ENCODE measurements at places on chromosomes 2 and 18.

DNA sequence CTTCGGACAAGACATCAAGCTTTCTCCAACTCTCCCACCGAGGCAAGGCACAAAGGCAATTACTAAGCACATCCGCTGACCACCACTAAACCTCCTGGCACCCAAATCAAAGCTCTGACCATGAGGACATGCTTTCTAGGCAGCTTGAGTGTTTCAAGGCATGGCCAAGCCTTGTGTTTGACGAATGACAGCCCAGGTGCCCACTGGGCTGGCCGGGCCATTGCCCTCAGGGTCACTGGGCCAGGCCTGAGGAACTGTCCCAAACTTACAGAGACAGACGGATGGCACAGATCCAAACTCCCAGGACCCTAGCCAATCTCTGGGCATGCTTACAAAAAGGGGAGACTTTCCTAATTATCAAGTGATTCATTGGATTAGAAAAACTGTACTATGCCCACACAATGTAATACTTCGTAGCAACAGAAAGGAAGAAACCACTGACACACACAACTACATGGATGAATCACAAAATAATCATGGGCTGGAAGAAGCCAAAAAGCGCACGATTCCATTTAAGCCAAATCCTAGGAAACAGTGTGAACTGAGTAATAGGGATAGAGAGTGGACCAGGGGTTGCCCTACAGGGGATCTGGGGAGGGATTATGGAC, 20.2 kb downstream of the CRACDL start:
- no peak for DNase-seq

DNA sequence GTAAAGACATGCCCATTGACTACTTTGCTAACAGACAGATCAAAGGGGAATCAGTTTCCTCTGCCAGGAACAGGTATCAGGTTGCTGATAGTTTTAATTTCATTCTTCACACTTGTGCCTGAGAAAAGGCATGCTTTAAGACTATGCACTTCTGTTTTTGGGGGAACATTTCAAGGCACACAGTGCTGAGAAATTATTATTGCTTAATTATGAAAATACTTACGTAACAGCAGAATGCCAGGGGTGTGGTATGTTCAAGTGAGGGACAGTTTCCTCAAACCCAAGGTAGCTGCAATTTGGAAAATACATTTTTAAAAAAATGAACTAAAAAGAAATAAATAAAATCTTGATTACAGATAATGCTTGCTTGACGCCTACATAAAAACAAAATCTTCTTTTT, 1746.1 kb upstream of the PIK3C3 start:
- DNase-seq = no peak

- DNase-seq = no peak
Observed at GRCh38 chr2:96097441-96097840, 18.9 kb downstream of the ADRA2B start.

GRCh38 chr18:12318334-12318697, 10.3 kb downstream of the TUBB6 start:
- no peak for DNase-seq

DNA sequence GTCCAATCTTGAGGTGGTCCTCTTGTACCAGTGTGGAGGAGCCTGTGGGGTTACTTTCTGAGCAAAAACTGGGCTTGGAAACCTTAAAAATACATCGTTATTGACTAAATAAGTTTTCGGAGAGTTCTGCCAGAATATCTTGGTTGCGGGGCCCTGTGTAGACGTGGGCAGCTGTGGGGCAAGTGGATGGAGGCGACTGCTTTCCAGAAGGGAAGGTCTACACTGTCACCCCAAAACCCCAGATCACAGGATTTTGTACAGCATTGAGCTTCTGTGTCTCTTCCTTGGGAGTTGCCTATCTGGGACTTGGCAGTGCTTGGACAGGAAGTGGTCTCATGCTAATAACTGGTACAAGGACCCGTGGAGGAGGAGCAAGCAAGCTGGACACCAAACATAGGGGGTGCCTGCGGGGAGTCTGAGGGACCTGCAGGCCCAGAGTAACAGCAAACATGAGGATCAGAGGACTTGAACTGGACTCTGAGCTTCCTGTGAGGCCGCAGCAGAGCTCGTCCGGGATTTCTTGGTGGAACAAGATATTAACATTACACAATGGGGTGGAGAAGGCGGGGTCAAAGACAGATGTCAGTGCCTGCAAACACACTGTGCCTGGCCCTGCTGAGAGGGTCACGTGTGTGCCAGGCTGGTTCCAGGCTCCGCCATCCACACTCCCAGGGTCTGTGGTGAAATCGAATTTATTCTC, 48.0 kb upstream of the CTLA4 start:
- DNase-seq = no peak

GRCh38 chr2:24009680-24010476, at the start of gene MFSD2B:
Gene MFSD2B, plus strand, starts transcription at chr2:24010085. Its CDS starts 12 bp downstream, at chr2:24010097.
- no peak for DNase-seq

- no peak for DNase-seq
Observed at GRCh38 chr18:62522178-62522503, 684 bp upstream of the ZCCHC2 start.

DNA sequence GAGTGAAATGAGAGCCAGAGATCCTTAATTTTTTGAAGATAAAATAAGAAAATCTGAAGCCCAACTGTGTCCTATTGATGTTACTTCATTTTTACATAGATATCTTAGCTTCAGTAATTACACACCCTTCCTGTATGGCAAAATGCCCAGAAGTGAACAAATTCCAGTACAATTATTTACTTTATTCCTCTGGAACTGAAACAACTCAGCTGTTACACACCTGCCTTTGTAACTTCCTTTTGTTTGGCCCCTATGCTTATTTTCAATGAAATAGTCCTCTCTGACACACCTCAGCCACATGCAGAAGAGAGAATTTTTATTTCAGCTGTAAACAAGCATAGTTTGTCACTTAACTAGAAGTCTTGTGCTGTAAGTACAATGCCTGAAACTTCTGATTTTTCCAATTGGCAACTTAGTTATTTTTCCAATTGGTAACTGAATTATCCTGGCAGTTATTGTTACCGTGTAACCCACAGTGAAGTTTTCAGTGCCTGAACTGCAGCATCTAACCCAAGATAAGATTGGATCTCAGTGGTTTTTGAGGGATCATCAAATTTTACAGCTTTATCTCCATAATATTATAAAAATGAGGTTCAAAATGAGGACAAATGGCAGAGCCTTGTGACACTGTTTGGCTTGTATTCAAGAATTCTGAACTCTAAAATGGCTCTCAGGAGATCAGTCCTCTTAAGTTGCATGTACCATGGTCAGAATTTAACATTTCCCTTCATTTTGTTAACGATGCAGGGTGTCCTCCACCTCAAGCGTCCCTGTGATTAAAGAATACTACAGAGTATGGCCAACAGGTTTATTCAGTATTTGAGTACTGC, 82.6 kb downstream of the PKP4 start:
- DNase-seq = no peak

GRCh38 chr2:217790681-217791392, 212.0 kb downstream of the TNS1 start:
- DNase-seq = no peak

- no peak for DNase-seq
Observed at GRCh38 chr2:82275599-82275998, 1971.0 kb upstream of the LRRTM1 start.

GRCh38 chr2:207090389-207090788, 75.4 kb downstream of the KLF7 start:
- DNase-seq = no peak

DNA sequence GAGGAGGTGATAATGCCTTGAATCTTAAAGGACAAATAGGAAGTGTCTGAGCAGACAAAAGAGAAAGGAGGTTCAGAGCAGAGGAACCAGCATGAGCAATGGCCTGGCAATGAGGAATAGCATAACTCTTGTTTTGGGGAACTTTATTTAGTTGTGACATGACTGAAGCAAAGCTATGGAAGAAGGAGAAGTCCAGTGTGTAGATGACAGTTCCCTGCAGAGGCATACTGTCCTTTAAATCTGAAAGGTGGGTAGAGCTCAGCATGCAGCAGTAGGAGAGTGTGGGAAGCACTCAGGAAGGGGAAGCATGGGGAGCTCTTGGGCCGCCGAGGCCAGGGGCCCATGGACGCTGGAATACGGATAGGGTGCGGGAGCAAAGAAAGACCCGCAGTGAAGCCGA, 173.8 kb downstream of the SEPTIN10 start:
- no peak for DNase-seq

DNA sequence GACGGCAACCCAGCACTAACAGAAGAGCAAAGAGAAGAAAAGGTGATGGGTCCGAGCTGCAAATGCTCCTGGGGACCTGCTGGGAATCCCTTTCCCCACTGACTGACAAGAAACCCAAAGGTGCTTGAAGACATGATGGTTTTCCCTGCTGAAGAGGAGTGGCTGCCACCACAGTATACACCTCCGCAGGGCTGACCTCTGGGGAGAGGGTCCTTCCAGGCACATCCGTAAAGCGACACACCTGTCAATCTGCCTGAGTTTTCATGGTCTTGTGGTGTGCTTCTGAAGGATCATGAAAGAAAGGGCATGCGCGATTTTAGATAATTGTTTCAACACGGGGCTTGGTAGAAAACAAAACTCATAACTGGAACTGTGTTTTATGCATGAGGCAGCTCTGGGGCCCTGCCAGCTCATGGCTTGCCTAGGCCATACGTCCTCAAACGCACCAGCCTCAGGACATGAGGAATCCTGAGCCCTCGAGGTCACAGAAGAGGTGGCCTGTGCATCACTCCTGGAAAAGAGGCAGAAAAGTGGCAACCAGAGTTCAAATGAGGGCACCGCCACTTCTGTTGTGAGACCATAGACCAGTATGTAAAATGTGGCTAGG, 51.8 kb downstream of the SERTAD2 start:
- no peak for DNase-seq
